ENCODE measurements at places on chromosomes 6 and 20. TPM values are rescaled to one million over a fixed set of nuclear protein-coding genes. Genes with fewer than 3 reads are reported as not detected.

- no peak for DNase-seq
These were observed 21.5 kb upstream of the AAR2 start for GRCh38 chr20:36214684-36215256.

DNA sequence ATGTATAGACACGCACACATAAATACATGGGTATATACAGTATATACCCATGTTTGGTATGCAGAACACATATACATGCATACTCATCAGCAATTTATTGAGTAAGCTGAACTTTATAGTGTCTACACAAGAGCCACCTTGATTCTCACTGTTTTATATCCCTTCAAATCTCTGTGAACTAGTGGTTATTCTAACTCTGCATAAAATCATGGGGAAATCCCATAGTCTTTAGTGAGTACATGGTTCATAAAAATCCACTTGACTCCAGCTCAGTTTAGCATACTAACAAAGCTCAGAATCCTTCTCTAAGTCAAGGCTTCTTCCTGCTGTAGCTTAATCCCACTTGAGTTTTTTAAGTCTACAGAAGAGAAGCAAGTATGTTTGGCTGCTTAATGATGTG, 104.1 kb downstream of the THEMIS start:
- DNase-seq: no peak

GRCh38 chr6:115766745-115767462, 293.8 kb downstream of the FRK start:
- DNase-seq: no peak

- DNase-seq: no peak
These were observed 12.9 kb downstream of the BEND3 start for GRCh38 chr6:107102414-107102805.

DNA sequence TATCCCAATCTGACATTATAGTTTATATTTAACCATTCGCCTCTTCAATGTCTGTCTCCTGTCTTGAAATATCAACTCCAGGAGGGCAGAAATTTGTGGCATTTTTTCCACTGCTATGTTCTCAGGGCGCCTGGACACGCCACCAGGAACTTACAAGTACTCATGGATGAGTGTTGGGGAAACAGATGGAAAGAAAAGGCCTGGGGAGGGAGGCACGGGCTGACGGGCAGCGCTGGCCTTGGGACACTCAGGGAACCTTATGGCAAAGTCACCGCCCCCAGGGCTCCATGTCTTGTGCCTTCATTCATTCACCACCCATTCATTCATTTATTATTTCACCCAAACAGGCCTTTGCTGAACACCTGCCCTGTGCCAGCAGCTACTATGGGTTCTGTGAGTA, 222.9 kb downstream of the PREX1 start:
- DNase-seq: no peak

RTEL1 gene
- total RNA-seq: 62.3 TPM

SLC32A1 gene
- not detected for total RNA-seq

PRDM13 gene
- 0.13 TPM for total RNA-seq

NKX2-2 gene
- total RNA-seq: not detected
